HEK293T (cell line): ENCODE measurements at places on chromosomes 3 and 15.

DNA sequence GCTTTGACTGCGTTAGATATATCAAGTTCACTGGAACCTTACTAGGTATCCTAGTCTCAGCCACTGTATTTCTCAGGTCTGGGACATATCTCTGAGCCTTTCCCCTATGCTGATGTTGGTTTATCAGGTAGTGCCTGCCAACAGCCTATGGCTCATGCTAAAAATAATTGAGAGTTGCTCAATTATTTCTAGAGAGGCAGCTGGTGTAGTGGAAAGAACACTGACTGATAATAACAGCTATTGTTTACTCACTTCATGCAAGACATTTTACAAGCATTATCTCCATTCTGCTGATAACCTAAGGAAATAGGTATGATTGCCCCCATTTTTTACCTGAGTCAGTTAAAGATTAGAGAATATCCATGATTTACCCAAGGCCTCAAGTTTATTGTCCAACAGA is 231.4 kb downstream of the LRRN1 start:
- no peak for DNase-seq

DNA sequence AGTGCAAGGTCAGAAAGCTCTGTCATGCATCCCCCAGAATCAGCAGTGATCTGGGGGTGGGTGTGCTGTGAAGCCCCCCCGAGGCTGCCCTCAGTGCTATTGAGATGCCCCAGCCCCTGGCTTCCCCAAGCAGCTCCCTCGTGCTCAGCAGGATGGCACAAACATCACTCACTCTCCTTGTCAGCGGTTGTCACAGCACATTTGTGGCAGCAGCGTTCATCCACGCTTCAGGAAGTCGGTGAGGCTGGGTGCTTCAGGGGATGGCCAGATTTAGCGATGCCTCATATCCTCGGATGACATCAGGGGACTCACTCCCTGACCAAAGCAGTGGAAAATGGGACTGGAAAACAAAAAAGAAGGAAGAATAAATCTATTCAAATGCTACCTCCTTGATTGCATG is 54.4 kb upstream of the SLC6A11 start:
- no peak for DNase-seq

- no peak for DNase-seq
Measured at GRCh38 chr3:146498002-146498736, 28.8 kb upstream of the PLSCR2 start.

DNA sequence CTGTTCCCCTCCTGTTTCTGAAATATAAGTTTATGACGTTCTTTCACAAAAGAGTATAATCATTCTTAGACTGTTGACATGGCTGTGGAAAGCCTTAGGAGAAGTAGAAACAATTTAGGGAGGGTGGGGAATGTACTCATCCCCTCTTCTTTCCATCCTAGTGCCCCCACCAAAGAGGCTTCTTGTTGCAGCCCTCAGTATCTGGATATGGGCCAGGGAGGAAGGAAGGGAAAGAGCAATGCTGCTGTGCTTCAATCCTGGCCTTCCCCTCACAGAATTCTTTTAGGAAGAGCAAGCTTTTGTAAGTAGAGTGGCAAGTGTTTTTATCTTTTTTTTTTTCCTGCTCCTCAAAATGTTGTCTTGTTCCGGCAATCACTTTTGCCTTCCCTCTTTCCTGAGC is 1.7 kb downstream of the INAFM2 start:
- DNase-seq, result no peak

GRCh38 chr3:123147754-123148535 is 53.8 kb upstream of the SEC22A start:
- DNase-seq, result no peak

DNA sequence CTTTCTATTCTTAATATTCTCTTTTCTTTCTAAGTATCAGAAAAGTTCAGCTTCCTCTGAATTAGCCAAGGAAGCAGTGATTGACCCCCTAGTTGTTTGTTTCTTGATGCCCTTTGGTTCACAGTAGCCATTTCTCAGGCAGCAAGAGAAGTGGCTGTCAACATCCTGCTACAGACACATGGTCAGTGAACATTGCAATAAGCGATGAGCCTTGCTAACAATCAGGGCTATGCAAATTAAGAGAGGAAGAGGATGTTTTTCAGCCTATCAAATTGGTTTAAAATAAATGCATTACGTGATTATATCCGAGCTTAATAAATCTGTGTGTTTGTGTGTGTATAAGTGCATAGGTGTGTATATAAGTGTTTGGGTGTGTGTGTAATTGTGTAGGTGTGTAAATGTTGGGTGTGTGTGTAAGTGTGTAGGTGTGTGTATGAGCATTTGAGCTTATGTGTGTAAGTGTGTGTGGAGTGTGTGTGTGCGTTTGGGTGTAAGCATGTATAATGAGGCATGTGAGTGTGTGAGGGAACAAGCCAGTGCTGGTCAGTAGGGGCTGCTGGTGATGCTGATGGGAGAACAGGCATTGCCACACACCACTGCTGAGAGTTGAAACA is 78.1 kb upstream of the XCR1 start:
- no peak for DNase-seq

GRCh38 chr15:88995449-88995848 is 82.3 kb upstream of the MFGE8 start:
- DNase-seq, result no peak
